ENCODE measurements at places on chromosomes 7 and 10. TPM values are rescaled to one million over a fixed set of nuclear protein-coding genes. Genes with fewer than 3 reads are reported as not detected.
A peak's percentile ranks its signal among the peaks of the same experiment; 100 is the strongest.

The NUTM2E gene
- total RNA-seq: not detected

GRCh38 chr7:46908770-46909169 is 673.1 kb downstream of the TNS3 start:
- peak; percentile 97 for DNase-seq

The MACC1 gene
- 198 TPM for total RNA-seq

The NUDT13 gene
- total RNA-seq: 1.7 TPM

- no peak for DNase-seq
Observed at GRCh38 chr10:106278383-106278782, 886.1 kb downstream of the SORCS1 start.

GRCh38 chr10:60732807-60733516 is 45.3 kb upstream of the CDK1 start:
- no peak for DNase-seq

DNA sequence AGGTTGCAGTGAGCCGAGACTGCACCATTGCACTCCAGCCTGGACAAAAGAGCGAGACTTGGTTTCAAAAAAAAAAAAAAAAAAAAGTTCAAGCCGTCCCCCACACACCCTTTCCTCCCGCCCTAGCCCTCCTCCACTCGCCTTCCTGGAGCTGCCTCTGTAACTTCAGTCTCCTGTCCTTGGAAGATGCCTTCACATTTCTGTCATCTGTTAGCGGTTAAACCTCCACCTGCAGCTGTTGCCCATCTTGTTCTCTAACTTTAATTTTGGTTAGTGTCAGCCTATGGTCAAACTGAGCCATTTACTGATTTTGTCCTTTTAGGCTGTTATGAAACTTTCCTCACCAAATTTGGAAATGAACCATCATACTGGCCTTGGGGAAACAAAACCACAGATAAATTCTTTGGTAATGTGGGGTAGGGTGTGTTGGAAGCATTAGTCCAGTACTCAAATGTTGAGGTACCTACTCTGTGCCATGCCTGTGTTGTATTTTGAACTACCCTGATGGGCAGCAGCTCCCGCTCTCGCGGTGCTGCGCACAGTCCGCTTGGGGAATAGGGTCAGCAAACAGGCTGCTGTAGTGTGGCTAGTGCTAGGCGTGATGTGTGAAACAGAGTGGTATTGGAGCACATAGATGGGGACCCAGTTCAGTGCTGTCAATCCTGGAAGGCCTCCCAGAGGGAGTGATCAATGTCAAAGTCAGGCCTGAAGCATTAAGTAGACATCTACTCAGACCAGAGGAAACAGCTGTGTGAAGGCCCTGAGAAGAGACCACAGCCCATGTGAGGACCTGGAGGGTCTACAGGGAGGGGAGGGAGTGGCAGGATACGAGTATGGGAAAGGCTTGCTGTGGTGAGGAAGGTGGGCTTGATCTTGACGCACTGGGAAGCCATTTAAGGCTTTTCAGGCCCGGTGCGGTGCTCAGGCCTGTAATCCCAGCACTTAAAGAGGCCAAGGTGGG is 26.9 kb downstream of the SFXN4 start:
- DNase-seq: no peak

DNA sequence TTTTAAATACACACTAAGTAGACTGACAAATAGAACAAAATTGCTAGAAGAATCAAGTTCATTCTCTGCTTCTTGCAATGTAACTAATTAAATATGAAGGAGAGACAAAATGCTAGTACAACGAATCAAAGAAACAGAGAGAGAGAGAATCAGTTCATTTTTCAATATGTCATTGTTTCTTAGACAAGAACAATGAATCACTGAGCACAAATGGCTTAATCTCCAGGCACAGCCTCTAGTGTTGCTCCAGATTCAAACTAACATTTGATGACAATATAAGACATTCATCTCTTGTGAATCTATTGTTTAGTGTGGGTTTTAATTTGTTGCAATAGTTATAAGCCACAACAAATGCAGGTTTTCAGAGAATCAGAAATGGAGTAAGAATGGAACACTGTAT is 357.4 kb upstream of the TMEM229A start:
- DNase-seq: peak; percentile 13

The LHFPL3 gene
- total RNA-seq: not detected

- DNase-seq: no peak
Observed at GRCh38 chr10:689452-690371, at the start of gene DIP2C. Gene DIP2C (minus strand): TSS chr10:689668. CDS start chr10:689578, 90 bp downstream.
